ENCODE measurements at places on chromosomes 13 and 19.

DNA sequence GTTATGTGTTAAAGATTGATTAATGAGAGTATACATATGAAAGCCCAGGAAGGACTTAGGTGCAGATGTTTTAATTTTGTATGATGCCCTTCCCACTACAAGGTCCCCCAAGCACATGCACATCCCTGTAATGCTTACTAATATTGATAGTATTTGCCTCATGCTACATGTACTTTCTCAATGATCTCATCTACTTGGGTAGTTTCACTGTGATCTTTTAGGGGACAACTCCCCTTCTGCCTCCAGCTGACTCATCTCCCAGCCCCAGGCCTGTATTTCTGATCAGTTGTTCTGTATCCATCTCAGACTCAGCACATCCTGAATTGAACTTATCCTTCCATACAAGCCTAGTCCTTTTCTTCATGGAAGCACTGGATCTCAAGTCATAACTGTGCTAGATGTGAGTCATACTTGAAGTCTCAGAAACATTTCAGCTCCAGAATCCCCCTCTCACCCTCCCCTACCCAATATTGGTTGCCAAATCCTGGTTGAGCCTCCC is 49.4 kb upstream of the INTS6 start:
- DNase-seq = peak; percentile 47

DNA sequence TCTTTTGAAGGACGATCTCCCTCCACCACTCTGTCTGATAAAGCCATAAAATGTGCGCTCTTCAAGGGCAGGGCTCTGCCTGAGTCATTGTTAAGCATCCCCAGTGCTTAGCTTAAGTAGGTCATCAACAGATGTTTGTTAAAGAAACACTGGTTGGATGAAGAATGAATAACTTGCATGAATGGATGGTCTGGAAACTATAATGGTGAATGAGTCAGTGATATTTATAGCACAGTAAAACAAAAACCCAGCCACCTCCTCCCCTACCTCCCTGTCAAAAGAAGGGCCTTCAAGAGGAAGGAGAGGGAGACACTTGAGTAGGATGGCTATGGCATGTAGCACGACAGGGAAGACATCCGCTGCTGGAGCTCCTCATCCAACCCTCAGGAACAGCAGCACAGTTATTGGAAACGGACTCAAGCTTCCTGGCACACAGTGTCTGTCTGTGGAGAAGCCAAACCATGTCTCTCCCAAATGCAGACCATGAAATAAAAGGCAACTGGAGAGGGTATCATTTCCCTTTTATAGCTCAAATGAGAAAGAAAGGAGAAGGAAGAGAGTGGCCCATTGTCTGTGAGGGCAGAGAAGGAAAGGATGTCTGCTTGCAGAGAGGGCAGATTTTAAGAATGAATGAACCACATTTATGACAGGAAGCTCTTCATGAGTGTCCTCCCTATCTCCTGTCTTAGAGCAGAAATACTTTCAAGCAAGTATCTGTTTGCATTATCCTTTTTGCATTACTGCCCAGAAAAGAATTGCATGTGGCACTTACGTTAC is 183.5 kb upstream of the UBL3 start:
- DNase-seq = peak; percentile 96

GRCh38 chr13:97736436-97736835 is 217.0 kb upstream of the IPO5 start:
- no peak for DNase-seq

DNA sequence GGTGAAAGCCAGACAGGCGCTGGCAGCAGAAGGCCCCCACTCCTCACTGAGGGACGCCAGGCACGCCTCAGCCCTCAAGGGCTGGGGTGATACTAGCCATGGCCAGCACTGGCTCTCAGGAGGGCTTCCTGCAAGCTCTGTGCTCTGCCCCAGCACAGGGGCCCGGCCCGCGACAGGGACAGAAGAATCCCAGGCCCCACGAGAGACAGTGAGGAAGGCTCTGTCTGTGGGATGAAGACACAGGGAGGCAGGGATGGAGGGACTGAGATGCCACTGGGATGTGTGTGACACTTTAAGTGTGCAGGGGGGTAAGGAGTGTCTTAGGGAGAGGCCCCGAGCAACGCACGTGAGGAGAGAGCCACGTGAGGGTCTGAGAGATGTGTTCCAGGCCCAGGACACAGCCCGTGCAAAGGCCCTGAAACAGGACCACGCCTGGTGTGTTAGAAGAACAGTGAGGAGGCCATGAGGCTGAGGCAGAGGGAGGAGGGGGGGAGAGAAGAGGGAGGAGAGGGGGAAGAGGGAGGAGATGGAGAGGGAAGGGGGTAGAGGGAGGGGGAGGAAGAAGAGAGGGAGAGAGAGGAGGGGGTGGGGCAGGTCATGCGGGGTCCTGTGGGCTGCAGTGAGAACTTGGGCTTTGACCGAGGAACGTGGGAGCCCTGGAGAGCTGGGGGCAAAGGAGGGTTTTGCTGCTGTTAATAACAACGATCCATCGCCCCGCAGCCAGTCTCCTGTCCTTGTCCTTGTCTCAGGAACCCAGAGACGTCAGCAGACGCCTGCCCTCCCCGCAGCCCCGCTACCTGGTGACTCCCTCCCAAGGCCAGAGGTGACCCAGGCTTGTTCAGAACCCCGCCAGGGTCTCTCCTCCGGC is 7.2 kb downstream of the RPL36 start:
- no peak for DNase-seq

- no peak for DNase-seq
Measured at GRCh38 chr13:110419946-110420345, 112.9 kb downstream of the COL4A2 start.

DNA sequence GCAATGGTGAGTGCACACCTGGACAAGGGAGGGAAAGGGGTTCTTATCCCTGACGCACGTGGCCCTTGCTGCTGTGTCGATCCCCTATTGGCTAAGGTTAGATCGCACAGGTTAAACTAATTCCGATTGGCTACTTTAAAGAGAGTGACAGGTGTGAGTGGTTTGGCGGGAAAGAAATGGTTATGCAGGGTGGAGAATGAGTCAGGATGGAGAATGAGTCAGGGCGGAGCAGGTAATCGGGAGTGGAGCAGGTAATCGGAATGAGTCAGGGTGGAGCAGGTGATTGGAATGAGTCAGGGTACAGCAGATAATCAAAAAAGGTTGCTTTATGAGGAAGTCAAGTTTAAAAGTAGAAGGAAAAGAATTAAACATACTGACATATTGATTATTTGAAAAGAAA is 24.4 kb upstream of the SIAH3 start:
- DNase-seq = no peak

DNA sequence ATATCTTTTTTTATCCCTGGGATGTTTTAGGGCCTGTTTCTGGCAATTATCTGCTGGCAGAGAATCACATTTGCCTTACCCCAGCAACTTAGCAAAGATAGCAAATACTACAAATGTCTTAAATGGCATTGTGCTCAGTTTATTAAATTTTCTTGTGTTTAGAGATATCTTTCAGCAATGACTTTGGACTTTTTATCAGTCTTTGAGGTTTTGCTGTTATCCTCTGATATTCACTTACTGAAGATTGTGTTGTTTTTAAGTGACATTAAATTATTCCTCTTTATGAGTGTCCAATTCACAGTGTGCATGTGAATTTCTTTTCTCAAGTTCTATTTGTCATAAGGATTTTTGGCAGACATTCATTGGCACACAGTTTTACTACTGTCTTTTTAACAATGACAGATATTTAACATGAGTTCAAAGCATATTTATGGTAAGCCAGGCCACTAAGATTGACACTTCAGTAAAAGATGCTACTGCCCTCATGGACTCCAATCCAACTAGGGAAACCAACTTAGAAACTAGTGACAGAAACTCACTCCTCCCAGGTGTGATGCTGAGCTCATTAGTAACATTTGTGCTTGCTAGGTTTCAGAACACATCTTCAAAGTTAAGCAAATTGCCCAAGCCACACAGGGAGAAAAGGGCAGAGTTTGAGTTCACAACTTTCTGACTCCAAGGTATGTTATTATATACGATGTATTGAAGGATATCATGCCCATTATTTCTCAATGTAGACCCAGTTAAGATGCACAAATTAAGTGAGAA is 481.9 kb downstream of the GPC6 start:
- DNase-seq = no peak

GRCh38 chr13:53152057-53152421 is 123.4 kb downstream of the OLFM4 start:
- DNase-seq = no peak

GRCh38 chr13:50626101-50626547 is 217.4 kb downstream of the DLEU7 start:
- DNase-seq = no peak
